ENCODE measurements at places on chromosomes 2 and 18.

GRCh38 chr2:58533376-58533775 is 292.3 kb upstream of the FANCL start:
- DNase-seq: no peak

DNA sequence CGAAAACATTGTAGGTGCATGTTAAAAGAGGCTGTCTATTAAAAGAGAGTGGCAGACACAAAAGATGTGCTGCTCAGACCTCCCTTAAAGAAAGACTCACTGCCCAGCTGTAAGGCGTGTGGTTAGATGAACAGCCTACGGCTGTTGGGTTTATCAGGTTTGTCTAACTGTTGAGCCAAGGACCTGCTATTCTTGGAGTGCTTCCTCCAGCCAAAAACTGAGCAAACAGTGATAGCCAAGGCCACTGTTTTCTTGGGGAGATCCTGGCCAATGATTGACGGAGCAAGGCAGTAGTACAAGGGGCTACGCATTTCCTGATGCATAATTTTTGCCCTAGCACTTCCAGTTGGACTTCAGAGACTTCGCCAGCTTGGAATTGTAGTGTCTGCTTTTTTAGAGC is 1.4 kb upstream of the RAB3GAP1 start:
- no peak for DNase-seq

GRCh38 chr2:24008672-24009366 is 1.1 kb upstream of the MFSD2B start:
- no peak for DNase-seq

DNA sequence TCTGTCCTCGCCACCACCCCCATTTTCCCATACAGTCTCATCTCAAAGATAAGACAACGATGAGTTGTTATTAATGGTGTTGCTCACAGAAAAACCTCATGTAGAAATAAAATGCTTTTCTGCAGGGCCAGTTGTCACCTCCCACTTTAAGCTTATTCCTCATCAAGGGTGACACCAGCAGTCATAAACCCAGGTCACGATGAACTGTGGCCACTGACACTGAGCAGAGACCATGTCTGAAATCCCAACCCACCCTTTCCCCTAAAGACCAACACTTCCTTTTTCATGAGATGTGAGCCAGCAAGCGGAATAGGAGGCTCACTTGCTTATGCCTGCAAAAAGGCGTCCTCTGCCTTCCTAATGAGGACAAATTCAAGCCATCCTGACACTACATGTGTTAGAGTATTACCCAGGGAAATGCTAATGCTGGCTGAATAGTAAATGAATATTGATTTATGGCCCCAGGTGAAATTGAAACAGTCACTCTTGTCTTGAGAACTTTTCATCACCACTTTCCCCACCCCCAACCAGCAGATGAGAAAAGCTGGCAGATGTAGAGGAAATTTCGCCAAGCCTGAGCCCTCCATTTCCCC is 228.4 kb downstream of the MGAT5 start:
- no peak for DNase-seq

GRCh38 chr2:109000738-109001137 is 11.7 kb upstream of the EDAR start:
- DNase-seq: no peak

DNA sequence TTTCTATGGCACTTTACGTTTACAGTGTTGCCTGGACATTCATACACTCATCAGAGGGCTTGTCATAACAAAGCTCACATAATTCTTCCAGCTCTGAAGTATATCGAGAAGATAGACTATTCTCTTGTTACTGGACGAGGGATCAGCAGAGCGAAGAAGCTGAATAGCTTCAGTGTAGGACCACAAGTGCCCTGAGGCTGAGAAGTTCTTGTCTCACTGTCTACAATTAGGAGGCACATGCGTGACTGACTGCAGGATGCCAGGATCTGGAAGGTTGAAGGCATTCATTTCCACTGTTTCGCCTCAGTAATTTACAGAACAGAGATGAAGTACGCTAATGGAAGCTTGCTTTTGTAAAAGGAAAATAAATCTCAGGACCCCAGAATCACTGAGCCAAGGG is 9.6 kb downstream of the SH3YL1 start:
- no peak for DNase-seq

DNA sequence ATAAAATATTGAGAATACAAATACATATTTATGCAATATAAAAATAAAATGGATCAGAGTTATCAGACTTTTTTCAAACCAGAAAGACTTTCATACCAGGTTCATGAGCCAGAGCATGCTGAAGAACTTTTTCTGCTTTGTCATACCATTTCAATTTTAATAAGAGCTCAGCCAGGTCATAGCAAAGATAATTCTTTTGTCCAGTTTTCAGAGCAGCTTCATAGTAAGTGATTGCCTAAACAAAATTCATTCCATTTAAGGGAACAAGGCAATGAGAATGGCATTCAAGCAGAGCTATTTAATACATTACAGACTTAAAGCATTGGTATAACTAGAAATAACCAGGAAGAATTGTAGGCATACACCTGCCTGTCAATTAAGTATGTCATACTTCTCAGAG is 42.3 kb downstream of the TTC21B start:
- no peak for DNase-seq

DNA sequence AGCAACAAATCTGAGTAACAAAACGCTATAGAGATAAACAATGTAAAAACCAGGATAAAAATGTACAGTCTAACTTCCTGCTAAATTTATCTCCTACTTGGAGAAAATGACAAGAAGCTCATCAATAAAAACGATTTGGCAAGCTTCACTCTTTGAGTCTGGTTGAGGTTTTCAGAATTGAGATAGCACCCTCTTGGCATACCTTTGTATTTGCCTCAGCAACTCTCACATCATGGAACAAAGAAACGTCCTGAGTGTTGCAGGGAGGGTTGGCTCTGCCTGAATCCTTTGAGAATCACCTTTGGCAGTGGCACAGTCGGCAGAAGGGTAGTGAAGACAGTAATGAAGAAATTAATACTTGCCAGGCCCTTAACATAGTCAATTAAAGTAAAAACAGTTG is 430.6 kb downstream of the GRB14 start:
- DNase-seq: no peak

GRCh38 chr2:36539631-36540030 is 58.3 kb downstream of the FEZ2 start:
- DNase-seq: no peak

DNA sequence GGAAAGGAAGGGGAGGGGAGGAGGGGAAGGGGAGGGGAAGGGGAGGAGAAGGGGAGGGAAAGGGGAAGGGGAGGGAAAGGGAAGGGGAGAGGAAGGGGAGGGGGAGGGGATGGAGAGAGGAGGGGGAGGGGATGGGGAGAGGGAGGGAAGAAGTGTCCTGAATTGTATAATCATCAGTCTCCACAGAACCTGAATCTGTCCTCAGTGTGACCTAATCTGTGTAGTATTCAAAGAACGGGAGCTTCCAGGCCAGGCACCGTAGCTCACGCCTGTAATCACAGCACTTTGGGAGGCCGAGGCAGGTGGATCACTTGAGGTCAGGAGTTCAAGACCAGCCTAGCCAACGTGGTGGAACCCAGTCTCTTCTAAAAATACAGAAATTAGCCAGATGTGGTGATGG is 41.1 kb upstream of the CCDC150 start:
- DNase-seq: no peak

DNA sequence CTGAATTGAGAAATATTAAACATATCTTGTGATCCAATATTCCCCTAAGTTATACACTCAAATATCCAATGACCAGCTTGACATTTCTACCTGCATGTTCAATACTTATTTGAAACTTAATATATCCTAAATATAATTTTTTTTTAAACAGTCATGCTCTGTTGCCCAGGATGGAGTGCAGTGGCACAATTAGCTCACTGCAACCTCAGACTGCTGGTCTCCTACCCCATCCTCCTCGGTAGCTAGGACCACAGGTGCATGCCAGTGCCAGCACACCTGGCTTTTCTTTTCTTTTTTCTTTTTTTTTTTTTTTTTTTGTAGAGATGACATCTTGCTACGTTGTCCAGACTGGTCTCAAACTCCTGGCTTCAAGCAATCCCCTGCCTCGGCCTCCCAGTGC is 4.2 kb downstream of the KYNU start:
- no peak for DNase-seq

All from thymus (tissue), 14 donors.